ENCODE measurements at places on chromosomes 1 and 21. TPM values are rescaled to one million over a fixed set of nuclear protein-coding genes. Genes with fewer than 3 reads are reported as not detected.

GRCh38 chr1:211648980-211649934, 26.2 kb downstream of the NEK2 start:
- DNase-seq, result no peak

DNA sequence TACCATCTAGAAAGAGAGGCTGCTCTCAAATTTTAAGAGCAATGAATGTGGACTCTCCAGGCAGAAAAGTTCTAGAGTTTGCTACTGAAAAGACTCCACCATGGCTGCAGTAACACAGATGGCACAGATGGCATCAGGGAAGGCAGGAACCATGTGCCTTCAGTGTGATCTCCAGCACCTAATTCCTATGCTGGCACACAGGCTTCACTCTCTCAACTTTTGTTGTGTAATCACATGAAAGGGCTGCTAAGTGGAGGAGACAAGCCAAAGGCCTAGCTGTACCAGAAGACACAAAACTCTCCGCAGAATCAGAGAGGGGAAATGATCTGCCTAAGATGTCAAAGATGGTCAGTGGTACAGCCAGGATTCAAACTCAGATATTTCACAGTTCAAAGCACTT, 31.1 kb downstream of the ERI3 start:
- DNase-seq, result no peak

DNA sequence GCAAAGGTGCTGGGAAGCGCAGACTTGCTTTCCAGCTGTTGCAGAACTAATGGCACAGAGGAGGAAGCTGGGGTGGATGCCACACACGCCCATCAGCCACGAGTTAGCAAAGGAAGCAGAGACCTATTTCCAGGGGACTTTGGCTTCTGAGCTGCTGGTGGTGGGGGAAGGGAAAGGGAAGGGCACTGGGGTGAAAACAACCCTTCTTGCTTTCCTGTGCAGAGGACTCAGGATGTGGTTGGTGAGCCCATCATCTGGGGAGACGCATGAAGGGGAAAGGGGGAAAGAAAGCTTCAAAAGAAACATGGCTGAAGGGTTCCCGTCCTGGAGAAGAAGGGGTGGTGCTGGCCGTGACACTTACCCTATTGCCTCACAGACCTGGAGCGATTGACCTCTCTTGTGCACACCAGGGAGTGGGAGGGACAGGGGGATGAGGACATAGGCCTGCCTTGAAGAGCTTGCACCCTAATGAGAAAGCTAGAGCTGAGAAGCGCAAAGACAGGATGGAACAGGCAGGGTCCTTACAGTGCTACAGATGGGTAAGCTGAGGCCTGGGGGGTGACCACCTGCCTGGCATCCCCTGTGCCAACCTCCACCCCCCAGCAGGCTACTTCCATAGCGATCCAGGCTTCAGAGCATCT, 140.8 kb upstream of the RAB4A start:
- DNase-seq, result no peak

- no peak for DNase-seq
Measured at GRCh38 chr1:199452627-199453026, 574.9 kb upstream of the NR5A2 start.

GRCh38 chr1:198199105-198199504, 42.3 kb downstream of the NEK7 start:
- DNase-seq, result no peak

DNA sequence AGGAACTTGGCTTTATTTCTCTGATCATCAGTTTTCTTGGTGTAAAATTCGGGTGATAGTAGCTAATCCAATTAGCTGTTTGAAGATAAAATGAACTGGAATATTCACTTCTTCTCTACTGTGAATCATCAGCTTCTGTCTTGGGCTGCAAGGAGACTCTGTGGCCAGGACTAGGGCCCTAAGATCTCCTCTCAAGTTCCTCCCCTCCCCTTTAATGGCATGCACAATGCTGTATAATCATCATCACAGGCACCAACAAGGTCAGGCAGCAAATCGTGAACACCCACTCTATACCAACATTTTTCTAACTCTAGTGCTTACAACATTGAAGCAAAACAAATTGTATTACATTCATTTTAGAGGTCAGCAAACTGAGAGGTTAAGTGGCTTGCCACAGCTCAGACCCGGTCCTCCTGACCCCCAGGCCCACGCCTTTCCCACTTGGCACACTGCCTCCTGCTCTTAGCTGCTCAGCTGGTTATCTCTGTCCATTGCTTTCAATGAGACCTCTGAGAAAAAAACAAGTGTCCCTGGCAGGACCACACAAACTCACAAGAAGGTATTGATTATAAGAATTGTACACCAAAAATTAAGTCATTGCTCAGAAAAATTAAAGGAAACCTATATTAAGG, 31.8 kb downstream of the LRRC52 start:
- DNase-seq, result no peak

DNA sequence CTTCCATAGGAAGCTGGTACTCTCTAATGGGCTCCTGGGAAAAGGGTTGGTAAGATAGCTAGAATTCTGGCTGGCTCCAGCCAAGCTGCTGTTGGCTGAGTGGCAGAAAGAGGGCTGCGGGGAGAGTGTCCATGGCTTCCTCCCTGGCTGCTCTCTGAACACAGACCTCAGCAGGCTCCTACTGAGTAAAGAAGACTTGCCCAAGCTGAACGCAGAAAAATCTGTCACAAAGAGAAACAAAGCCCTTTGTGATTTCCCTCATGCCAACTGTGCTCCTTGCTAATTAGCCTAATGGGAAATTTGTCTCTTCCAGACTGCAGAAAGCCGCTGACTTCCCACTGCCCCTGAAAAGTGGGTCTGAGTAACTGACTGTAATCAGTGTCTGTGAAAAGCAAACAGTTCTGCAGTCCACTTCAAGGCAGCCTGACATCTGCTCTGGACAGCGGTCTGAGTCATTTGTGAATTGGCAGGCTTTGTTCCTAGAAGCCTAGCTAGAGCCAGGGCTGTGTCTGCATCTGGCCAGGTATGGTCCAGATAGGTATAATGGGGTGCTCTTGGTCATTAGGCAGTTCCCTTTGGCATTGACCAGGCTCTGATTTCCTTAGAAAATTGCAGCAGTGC, 282.8 kb downstream of the ZNF648 start:
- DNase-seq, result no peak

GRCh38 chr1:38733761-38734160, 125.8 kb downstream of the RRAGC start:
- DNase-seq, result no peak

DNA sequence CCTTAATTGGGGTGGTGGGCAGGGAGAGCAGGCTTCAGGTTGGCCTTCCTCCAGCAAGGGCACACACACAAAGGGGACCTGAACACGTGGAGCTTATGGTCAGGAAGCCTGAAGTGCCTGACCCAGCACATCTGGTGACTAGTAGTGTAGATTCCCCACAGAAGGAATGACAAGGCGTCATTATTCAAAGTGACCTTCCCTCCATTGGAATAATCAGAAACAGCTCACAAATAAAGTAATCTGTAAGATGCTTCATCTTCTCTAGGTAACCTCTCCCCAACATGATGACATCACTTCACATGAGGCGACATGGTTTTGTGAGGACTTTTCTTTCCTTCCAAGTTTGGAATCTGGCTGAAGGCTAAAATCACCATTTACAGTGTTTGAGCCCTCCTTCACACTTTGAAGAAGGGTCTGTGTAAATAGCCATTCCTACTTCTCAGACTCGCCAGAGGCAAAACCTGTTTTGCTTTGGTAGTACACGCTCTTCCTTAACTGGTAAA, 32.8 kb upstream of the ERG start:
- no peak for DNase-seq

DNA sequence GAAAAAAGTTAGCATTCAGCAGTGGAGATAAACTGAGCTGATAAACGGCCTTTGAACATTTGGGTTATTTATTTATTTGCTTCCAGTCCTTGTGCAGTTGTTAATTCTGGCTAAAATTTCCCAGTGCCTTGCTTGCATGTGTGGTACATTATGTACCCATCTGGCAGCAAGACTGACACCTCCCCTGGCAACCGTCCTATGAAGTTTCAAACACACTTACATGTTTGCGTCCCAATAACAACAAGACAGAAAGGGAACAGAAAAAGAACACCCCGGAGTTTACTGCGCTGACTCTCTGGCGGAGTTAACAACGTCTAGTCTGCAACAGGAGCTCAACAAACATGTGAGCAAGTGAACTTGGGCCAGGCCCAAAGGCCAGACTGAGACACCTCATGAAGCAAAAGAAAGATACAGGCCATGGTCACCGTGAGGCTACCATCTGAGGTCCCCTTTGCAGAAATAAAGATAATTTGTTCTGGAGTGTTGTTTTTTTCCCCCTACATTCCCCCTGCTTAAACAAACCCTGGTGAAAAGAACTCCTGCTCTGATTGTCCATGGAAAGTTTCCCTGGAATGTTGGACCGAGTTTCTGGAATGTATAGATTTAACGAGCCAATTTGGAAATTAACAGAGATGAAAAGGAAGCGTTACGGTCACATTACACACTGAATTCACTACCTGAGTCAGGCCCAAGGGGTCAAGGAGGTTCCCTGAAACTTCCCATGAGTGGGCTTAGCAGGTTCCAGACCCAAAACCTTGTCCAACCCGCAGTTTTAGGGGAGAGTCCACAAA, 33.4 kb downstream of the TRABD2B start:
- DNase-seq, result no peak

- DNase-seq, result no peak
Measured at GRCh38 chr1:175569117-175569743, 174.2 kb downstream of the TNR start.

GRCh38 chr1:209319549-209319948, 264.0 kb upstream of the CAMK1G start:
- DNase-seq, result no peak

GRCh38 chr1:47709019-47709871, 271.4 kb downstream of the FOXD2 start:
- no peak for DNase-seq

DNA sequence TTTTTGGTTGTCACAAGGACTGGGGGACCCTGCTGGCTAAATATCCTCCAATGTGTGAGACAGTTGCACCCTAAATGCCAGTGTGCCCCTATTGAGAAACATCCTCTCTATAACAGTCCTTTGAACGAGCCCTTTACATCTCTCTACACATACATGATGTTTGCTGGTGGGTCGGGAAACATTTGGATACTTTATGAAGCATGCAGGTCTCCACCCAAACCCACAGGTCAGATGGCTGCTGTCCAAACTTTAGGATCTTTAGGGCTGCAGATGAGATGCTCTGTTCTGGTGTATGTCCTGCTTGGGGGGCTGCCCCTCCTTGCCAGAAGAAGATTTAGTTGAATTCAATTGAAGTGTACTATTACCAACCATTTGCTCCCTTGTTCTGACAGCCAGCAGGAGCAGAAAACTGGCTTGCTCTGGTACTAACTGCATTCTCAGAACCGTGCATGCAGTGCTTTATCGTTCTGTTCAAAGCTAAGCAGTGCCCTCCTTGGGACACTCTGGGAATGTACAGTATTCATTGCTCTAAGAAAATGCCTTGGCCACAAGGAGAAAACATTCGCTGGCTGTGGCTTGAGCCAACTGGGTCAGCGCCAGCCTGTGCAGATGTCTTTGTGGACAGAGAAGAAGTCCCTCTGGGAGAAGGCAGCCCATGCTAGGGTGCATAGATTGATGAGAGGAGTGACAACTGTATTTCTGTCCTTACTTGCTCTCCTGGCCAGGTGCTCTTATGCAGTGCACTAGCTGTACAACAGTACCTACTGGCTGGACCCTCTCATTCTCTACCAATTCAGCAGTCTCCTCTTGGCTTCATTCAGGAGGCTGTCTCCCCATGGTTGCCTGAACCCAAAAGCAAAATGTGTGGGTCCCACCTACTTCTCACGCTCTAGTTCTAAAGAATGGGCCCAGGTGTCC, 61.4 kb upstream of the DIRAS3 start:
- peak; percentile 67 for DNase-seq

DNA sequence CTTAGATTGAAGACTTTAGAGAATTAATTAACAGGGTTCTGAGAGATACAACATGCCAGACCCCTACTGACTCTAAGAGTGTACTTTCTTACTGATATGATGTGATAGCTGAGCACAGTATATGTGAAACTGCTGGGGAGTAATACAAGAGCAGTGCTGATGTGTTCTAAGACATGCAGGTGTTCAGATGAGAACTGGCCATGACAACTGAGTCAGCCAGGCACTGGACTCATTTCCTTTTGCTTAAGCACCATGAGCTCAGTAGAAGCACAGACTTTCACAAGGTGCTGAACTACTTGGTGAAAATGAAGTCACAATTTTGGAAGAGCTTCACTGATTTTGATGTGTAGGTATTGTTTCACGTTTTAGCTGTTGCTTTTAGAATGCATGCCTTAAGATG, 15.9 kb upstream of the POGZ start:
- DNase-seq, result no peak

DNA sequence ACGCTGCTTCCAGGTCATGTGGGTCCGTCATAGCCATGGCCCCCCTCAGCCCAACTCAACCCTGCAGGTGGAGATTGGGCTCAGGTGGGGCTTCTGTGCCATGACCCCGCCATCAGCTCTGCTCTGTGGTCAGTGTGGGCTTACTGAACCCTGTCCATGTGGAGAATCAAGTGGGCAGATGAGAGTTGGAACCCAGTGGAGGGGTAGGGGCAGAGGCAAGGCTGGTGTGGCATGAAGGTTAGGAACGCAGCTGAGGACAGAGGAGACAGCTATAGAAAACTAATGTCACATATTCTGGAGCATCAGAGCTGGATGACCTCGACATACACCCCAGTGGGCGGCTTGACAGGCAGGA, 355.9 kb downstream of the PTPRU start:
- no peak for DNase-seq

- DNase-seq, result no peak
Measured at GRCh38 chr1:168636642-168637111, 60.3 kb downstream of the XCL1 start.

DNA sequence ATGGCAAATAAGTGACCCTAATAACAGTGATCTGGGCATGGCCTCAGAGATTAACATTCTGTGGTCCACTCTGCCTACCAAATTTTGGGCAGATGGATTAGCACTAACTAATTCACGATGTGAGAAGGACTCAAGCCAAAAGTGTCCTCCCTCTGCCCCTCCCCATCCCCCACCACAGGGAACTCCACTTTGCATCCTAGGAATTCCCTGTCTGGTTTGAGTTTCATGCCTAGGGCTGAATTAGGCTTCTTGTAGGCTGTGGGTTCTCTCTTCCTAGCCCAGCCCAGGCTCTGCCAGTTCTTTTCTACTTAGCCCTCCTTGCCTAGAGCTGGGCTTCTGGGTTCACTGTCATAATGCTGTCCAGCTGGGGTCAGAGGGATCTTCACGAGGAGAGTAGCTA, 64.1 kb downstream of the ATP2B4 start:
- DNase-seq, result no peak

IL10RB gene
- 16.4 TPM for polyA plus RNA-seq

ERICH3 gene
- polyA plus RNA-seq, result not detected

LAMB3 gene
- 0.70 TPM for polyA plus RNA-seq

PLA2G2A gene
- 0.57 TPM for polyA plus RNA-seq

FCRL2 gene
- 0.11 TPM for polyA plus RNA-seq

TLR5 gene
- 5.7 TPM for polyA plus RNA-seq

TDRD5 gene
- polyA plus RNA-seq, result not detected

ARHGAP29 gene
- polyA plus RNA-seq, result 36.2 TPM

RXRG gene
- polyA plus RNA-seq, result 58.1 TPM

TCHHL1 gene
- polyA plus RNA-seq, result not detected

SLFNL1 gene
- polyA plus RNA-seq, result 0.59 TPM

MIXL1 gene
- polyA plus RNA-seq, result 0.44 TPM

COL8A2 gene
- polyA plus RNA-seq, result 8.9 TPM

LENEP gene
- polyA plus RNA-seq, result not detected

COG2 gene
- polyA plus RNA-seq, result 21.2 TPM

KIF26B gene
- polyA plus RNA-seq, result 1.00 TPM

NPPA gene
- polyA plus RNA-seq, result 2.1 TPM

Data from forelimb muscle (tissue), 1 donor.